ENCODE measurements at places on chromosomes 16 and 17.
A peak's percentile ranks its signal among the peaks of the same experiment; 100 is the strongest.

DNA sequence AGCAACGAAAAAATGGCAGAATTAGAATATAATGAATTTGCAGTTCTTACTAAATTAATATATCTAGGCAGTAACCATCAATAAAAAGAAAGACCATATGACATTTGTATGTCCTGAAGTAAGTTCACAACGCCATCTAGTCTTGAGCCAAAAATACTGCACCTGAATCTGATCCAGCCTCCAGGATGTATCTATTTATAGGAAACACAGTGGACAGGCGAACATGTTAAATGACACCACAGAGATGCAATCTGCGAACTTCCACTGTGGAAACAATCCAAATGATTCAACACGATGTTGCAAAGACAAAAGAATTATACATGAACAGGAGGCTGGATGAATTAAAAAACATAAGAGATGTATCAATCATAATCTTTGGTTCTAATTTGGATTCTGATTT is 197.6 kb downstream of the CDH13 start:
- DNase-seq: no peak

DNA sequence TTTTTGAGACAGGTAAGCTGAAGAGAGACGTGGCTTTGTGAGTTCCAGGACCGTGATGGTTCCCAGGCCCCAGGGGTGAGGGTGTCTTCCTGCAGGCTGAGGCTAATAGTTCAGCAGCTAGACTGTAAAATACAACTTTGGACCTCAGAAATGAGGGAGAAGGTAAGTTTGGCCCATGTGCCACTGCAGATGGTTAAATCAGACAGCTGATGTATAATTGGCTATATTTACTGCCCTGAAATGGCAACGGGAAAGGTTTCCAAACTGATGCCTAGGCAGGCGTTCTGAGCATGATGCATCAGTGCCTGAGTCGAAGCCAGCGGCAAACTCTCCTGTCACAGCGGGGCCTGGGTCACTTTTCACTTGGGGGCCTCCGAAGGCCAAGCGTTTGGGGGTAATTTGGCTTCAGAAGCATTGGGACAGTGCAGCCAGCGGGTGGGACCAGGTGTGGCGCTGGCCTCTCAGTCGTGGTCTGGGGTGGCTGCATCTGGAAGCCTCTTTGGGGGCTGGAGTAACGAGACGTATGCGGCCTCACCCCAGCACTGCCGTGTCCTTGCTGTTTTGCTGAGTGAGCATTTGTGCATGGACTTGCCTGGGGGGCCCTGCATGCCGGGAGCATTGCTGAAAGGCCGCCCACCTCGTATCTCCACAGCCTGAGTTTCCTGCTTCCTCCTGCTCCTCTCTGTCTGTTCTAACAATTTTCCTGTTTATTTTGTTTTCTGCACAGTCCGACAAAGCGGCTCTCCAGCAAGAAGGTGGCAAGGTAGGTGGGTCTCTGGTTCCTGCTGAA is 31.2 kb upstream of the CAPN15 start:
- DNase-seq: no peak

DNA sequence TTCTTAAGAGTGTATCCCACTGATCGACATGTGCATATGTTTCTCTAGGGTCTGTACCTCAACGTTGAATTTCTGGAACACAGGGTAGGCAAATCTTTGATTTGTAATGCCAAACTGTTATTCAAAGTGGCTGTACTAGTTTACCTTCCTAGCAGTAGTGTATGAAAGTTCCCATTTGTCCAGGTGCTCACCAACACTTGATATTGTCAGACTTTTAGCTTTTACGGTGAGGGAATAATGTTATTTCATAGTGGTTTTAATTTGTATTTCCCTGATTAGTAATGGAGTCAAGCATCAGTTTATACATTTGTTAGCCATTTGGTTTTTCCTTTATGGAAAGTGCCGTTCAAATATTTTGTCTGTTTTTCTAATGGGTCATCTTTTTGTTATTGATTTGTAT is 20.3 kb downstream of the GSDMB start:
- no peak for DNase-seq

DNA sequence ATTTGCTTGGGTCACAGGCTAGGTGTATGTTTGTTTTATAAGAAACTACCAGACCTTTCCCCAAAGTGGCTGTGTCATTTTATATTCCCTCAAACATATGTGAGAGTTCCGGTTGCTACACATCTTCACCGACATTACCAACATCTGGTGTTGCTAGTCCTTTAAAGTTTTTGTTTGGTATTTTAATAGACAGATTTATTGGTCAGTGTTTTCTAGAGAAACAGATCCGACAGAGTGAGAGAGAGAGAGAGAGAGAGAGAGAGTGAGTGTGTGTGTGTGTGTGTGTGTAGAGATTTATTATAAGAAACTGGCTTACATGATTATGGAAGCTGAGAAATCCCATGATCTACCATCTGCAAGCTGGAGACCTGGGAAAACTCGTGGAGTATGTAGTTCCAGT is 31.0 kb downstream of the LDHD start:
- DNase-seq: no peak

GRCh38 chr17:3963237-3964201 is 718 bp downstream of the ATP2A3 start:
- no peak for DNase-seq

DNA sequence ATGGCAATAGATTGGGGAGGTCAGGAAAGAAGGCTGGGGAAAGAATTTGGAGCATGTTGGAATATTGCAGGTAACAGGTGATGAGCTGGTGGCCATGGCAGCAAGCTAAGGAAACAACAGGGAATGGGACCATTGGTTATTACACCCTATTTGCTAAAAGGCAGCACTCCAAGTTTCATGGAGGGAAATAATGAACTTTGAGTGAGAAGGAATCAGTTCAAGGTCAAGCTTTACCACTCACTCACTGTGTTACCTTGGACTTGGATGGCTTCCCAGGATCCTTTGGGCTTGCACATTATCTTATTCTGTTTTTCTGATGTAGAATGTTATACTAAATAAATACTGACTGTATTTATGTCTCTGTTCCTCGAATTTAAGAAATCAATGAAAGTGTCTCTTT is 792.8 kb upstream of the CDH8 start:
- DNase-seq: no peak

DNA sequence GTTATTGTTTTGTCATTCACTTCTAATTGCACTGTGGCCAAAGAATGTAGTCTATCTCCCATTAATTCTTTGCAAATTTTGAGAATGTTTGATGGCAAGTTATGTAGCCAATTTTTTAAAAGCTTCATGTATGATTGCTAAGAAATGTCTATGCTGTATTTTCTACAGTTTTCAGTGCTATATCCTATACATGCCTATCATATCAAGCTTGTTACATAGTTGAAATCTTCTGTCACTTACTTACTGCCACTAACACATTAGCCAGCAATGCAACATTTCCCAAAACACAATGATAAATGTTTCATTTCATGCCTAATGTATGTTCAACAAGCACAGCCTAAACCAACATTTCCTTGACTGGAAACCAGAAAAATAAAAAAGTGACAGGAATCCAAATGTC is 292.4 kb upstream of the AXIN2 start:
- DNase-seq: no peak

- DNase-seq: no peak
Observed at GRCh38 chr16:88941913-88942909, 34.8 kb downstream of the CBFA2T3 start.

GRCh38 chr16:19948186-19949104 is 63.8 kb upstream of the GPRC5B start:
- DNase-seq: no peak

- DNase-seq: peak; percentile 54
Observed at GRCh38 chr17:50196826-50197225, 4.6 kb downstream of the COL1A1 start.

GRCh38 chr16:67016681-67017420 is 12.1 kb upstream of the CBFB start:
- no peak for DNase-seq

DNA sequence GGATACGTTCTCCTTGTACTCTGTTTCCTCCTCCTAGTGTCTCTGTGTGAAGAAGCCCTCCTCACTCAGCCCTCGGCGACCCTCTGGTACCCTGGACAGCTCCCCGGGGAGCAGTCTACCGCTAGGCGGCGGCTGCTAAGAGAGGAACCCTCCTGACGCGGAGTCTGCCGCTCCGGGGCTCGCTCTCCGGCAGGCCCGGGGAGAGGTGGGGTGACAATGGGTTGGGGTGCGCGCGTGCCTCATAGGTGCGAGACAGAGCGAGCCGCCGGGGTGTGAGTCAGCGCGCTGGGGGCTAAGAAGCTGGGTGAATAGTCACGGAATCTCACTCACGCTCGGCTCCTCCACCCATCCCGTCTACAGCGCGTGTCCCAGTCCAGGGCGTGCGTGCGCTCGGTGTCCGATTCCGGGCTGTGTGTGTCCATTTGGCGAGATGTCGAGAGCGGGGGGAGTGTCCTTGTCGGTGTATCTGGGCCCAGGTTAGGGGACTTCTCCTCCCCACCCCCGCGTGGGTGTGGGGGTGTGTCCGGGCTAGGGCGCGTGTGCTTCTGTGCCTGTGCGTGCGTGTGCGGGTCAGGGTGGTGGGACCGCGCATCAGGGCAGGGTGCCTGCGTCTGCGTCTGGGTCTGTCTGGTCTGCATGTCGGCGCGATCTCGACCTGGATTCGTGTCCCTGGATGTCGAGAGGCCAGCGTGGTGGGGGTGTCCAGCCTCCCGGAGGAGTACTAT is 577 bp upstream of the HS3ST2 start:
- DNase-seq: peak; percentile 45

DNA sequence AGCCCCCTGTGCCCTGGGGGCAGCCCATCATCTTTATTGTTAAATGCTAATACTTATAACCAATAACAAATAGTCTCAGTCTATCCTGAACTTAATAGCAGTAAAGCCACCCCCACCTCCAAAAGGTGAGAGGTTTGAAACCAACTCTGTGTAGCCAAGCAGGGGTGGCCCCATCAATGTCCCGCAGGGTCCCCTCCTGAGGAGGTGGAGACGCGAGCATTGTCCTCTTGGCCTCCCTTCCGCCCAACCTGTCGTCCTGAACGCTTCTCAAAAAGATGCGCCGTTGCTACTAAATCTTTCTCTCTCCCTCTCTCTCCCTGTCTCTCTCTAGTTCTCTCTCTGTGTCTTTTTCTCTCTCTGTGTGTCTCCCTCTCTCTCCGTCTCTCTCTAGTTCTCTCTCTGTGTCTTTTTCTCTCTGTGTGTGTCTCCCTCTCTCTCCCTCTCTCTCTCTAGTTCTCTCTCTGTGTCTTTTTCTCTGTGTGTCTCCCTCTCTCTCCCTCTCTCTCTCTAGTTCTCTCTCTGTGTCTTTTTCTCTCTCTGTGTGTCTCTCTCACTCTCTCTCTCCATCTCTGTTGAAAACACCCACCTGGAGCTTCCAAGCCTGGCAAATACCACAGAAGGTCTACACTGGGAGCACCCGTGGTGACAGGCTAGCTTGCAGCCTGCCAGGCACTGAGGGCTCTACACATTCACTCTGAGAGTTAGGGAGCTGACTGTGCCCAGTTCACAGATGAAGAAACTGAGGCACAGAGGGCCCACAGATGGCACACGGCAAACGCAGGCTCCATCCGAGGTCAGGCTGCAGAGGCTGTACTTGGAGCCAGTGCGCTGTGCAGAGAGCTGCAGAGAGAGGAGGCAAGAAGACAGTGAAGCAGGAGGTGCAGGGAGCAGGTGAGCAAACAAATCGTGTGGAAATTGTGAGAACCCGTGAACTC is 185.9 kb downstream of the C16orf95 start:
- DNase-seq: no peak

DNA sequence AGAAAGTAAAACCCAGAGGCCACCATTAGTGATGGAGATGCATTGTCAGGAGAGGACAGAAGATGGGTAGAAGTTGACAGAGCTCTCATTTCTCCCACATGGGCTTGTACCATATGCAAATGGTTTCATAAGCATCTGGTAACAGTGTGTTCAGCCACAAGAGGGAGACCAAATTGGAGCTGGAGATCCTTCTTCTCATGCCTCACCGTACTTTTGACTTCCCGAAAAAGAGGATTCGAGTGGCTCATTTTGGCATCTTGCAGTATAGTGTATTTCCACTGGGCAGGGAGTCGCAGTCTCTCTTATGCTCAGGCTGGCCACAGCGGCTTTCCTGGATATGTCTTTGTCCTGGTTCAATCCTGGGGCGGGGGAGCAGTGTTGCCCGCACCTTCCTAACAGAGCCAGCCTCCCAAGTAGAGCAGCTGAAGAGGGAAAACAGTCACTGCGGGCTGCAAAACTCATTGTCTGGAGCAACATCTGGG is 23.8 kb downstream of the TBC1D3B start:
- no peak for DNase-seq

DNA sequence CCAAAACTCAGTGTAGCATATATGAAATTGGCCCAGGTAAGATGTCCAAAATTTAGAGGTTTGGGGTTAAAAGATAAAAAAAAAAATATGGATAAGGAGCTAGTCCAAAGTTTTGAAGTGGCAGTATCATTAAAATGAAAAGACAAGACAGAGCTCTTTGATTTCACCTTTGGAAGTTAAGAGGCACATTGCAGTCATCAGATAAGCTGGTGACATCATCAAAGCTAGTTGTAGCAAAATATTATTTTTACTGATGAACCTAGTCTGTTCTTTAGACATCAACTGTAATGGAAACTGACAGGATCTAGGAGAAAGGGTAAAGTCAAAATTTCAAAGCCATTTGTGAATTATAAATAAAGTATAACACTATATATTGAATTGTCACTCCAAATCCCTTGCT is 603.7 kb upstream of the CDH8 start:
- DNase-seq: no peak

GRCh38 chr17:34076743-34077631 is 178.1 kb upstream of the CCL2 start:
- no peak for DNase-seq

DNA sequence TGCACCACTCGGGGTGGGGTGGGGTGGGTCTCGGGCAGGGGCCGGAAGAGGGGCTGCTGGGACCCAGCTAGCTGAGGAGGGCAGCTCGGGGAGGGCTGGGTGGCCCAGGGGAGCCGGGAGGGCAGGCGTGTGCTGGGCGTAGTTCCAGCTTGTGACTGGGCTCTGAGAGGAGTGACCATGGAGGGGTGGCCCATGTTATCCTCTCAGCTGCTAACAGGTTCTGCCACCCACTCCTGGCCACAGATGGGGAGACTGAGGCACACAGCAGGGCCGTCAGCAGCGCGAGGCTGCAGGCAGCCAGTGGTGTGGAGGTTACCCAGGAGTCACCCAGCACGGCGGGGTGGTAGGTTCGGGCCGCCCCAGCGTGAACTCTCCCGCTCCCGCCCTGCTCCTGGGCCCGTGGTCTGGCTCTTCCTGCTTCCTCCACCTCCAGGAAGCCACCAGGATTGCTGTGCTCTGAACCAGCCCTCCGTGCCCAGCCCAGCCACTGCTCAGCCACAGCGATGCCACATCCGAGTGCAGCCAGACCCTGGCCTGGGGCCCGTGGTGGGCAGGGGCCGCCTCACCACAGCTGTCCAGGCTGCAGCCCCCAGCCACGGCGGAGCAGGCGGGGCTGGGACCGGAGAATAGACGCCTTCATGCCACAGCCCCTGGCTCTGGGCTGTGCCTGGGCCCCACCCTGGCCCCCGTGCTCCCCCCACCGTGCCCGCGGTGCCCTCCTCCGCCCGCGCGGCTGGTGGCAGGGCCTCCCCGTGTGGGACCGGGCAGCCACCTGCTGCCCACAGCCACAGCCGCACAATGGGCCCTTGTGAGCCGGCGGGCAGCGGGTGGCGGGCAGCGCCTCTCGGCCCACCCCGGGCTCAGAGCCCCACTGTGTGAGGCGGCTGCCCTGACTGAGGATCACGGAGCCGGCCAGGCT is 26.3 kb upstream of the SSTR5 start:
- DNase-seq: no peak

GRCh38 chr16:64253096-64253495 is 868.8 kb downstream of the CDH11 start:
- no peak for DNase-seq

- DNase-seq: no peak
Observed at GRCh38 chr16:86968866-86969265, 348.3 kb downstream of the C16orf95 start.

- DNase-seq: no peak
Observed at GRCh38 chr17:38800237-38800760, 943 bp upstream of the PIP4K2B start.
